ENCODE measurements at places on chromosomes 7 and 10. TPM values are rescaled to one million over a fixed set of nuclear protein-coding genes. Genes with fewer than 3 reads are reported as not detected.

DNA sequence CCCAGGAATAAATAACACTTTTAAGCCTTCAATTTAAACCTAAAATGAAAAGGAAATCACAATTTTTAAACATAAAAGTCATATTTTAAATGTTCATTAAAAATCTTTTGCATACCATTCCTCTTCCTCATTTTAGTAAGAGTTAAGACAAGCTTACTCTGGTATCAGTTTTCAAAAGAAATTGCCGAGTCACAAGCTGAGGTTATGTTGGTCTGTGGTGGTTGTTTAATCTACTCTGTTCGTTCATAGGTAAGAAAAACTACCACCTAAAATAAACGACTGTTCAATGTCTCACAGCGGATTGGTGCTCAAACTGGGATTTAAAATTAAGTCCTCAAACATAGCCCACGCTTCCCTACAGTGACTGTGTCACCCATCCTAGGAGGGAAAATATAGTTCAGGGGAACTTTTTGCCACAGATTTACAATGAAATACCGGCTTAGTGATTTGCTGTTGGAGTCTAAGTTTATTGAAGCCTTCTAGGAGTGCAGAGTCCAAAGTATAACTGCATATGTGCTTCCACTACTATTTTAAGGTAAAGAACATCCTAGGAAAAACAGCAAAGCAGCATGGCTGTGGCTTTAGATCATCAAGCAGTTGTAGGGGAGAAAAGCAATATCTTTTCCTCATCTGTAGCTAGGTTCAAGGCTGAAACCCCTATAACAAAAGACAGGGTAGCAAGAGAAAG, 61.1 kb downstream of the GNAT3 start:
- peak; percentile 45 for DNase-seq

- DNase-seq, result no peak
Measured at GRCh38 chr7:72403458-72404076, 8.6 kb downstream of the CALN1 start.

GRCh38 chr10:60441515-60441914, 51.8 kb upstream of the ANK3 start:
- peak; percentile 71 for DNase-seq

DNA sequence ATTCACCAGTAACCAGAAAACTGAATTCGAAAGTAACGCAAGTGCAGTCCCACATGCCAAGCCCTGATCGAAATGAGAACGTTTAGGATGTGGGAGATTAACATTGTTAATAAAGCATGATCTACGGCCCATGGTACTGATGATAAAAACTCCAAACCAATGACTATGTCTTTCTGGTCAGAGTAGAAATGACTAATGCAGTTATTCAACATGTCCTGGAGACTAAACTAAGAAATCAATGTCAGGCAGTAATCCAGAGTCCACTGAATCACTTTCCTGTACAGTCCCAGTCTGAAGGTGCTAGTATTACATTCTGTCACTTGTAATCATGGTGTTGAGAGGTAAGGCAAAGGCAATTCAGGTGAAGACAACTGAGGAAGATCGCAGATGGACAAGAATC, 14.4 kb downstream of the NPSR1 start:
- DNase-seq, result peak; percentile 83

- no peak for DNase-seq
Measured at GRCh38 chr7:112372101-112372500, 78.2 kb upstream of the IFRD1 start.

GRCh38 chr10:94214481-94214893, 148.3 kb downstream of the NOC3L start:
- no peak for DNase-seq

DNA sequence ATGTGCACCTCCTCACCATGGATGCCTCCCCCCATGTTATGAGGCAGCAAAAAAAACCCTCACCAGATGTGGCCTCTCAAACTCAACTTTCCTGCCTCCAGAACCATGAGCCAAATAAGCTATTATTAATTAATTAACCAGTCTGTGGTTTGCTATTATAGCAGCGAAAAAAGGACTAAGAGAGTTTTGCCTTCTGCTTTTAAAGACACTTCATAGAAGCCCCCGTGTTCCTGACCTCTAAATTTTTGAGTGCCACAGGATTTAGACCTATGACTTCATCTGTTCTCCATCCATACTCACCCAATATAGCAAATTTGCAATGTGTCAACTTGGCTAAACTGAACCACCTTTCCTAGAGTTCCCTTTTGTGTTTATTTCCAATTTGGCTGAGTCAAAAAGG, 9.2 kb upstream of the SEMA3E start:
- no peak for DNase-seq

DNA sequence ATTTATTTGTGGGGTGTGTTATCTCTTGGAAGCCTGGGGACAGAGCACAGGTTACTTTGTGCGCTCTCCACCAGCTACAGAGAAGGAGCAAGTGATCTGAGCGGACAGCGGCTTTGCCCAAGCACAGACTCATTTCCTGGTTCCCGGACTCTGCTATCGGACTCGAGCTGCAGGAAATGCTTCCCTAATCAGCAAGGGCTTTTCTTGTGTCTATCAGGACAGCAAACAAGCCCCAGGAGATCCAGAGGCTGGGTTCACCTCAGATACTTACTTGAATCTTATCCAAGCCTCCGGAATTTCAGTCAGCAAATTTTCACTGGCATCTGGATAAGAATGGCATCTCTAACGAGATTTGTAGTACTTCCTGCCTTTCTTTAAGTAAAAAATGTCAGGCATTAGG, 27.8 kb downstream of the MRC1 start:
- peak; percentile 46 for DNase-seq

DNA sequence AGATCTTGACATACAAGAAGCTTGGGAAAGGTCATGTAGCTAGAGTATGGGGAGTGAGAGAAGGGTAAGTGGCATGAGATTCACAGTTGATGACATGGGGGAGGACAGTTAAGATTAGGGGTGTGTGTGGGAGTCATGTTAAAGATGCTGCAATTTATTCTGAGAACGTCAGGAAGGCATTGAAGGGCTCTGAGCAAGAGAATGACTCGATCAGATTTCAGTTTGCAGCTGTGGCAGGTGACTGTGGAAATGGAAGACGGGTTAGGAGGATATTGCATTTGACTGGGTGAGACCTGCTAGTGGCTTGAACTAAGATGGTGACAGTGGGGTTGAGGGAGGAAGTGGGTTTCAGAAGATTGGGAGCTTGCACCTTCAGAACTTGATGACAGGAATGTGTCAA, 5.6 kb downstream of the CDC123 start:
- no peak for DNase-seq

DNA sequence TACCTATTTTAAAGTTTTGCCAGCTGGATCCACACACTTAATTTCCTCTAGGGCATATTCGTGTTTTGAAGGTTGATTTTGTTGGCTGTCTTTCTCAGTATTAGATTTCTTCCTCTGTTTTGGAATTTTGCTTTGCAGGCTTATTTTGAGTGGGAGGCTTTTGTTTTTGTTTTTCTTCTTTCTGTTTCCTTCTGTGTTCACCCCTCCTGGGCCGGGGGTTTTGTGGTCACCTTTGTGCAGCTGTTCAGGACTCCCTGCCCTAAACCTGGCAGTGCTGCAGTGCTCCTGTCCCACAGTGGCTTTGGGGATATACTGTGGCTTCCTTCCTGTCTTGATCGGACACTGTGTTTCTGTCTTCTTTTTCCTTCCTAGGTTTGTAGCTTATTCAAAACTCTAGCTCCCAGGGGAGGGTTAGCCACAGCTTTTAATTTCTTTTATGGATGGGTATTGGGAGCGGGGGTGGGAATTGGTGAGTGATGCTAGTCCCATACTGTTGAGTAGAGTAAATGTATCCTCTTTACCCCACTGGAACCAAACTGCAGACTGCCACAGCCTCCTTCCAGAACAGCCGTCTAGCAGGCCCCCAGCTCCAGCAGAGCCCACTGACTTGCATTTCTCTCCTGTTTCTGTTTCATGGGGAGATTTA, 228.7 kb upstream of the FZD8 start:
- DNase-seq, result no peak

- DNase-seq, result no peak
Measured at GRCh38 chr7:34011017-34011695, 105.8 kb downstream of the BMPER start.

- DNase-seq, result no peak
Measured at GRCh38 chr10:26085549-26085948, 131.0 kb upstream of the GAD2 start.

- DNase-seq, result peak; percentile 88
Measured at GRCh38 chr10:67492317-67493019, 203.5 kb downstream of the CTNNA3 start.

GRCh38 chr7:140196361-140197217, 19.8 kb upstream of the KDM7A start:
- no peak for DNase-seq

DNA sequence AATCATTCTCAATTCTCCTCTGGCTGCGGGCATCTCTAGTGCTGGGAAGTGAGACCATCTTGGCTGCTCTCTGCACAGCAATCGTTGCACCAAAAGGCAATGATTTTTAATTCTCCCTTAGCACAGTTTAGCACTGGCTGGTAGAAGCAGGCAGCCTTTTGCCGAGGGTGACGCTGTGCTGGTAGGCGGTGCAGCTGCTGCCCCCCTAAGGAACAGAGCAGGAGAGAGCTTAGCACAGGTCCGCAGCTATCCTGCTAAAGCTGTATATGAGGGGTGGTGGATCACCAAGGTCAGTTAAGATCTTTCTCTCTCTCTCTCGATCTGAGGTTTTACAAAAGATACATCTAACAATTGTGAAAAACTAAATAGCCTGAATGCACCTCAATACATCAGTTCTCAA, 390.1 kb downstream of the GATA3 start:
- DNase-seq, result peak; percentile 11

DNA sequence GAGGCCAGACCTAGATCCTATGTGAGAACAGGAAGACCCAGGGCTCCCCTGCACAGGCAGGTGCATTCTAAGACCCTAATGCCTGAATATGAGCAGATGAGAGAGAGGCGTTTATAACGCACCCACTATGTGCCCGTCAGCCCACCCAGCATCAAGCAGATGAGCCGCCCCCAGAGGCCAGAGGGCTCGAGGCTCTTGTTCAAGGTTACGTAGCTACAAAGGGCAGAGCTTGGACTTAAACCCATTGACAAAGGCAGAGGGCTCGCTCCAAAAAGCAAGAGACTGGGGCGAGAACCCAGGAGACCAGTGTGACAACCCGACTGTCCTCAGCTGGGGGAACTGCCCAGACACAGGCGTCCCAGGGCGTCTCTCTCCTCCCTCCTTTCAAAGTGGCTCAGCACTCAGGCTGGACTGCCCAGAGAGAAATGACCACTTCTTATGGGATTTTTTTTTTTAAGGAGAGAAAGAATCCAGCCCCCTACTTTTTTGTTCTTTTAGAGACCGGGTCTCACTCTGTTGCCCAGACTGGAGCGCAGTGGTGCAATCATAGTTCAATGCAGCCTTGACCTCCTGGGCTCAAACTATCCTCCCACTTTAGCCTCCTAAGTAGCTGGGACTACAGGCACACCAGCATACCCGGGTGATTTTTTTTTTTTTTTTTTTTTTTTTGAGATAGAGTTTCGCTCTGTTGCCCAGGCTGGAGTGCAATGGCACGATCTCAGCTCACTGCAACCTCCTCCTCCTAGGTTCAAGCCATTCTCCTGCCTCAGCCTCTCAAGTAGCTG, 40.1 kb downstream of the TNRC18 start:
- DNase-seq, result no peak

DNA sequence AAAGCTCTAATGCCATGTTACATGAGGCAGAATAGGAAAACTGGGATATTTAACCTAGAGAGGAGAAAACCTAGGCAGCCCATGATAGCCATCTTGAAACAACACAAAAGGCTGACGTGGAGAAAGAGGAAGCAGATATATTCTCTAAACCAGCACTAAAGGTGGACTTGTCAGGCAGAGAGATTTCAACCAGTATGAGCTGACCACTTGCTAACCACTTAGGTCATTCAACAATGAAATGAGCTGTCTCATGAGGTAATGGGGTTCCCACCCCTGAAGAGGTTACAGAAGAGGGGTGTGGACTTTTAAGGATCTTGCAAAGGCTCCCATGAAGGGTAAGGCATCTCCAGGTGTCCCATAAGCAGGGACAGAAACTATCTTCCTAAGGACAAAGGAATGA, 26.8 kb upstream of the EGR2 start:
- DNase-seq, result no peak

DNA sequence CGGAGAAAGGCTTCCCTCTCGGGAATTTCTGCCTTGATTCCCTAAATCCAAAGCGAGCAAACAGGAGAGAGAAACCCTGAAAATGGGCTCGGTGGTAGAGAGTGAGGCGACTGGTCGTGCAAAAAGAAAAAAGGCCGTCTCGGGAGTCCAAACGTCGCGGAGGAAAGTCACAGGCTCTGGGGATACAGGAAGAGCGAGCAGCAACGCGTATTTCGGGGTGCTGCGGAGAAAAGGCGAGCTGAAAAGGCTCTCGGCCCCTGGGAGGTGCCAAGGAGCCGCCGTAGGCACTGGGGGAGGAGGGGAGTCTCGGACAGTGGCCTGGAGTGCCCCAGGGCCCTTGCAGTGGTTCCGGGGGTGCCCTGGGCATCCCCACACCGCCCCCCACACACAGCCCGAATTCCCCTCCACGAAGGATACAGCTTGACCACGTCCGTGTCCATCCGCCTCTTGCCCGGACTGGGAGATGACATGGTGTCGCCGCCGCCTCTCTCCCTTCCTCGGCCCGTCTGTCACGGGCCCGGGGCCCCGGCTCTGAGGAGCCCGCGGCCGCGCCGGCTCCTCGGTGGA, 591 bp downstream of the UBE2H start:
- DNase-seq, result peak; percentile 12

DNA sequence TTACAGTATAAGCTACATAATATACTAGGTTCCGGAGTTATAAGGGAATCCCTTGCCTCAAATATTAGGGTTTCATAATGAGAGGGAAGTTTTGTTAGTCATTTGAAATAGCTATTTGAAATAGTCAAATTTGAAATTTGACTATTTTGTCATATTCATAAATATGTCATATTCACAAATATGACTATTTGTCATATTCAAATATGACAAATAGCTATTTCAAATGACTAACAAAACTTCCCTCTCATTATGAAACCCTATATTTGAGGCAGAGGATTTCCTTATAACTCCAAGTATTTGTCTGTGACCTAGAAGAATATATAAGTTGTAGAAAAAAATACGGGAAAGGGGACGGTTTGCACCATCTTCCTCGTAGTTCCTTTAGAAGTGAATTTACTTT, 76.6 kb downstream of the HDAC9 start:
- no peak for DNase-seq

- DNase-seq, result no peak
Measured at GRCh38 chr7:55278321-55278720, 86.8 kb upstream of the LANCL2 start.

PCLO gene
- 7.5 TPM for total RNA-seq

COBL gene
- 8.8 TPM for total RNA-seq

FKBP6 gene
- not detected for total RNA-seq

All from PC-3 (cell line).